Stimulated activated CD4-positive, alpha-beta T cell treated with anti-CD3 and anti-CD28 coated beads, Interleukin-12 subunit alpha, Interleukin-12 subunit beta, amount 100 ng/mL, for 24 hours (primary cell): ENCODE measurements at places on chromosomes 13 and 19.

DNA sequence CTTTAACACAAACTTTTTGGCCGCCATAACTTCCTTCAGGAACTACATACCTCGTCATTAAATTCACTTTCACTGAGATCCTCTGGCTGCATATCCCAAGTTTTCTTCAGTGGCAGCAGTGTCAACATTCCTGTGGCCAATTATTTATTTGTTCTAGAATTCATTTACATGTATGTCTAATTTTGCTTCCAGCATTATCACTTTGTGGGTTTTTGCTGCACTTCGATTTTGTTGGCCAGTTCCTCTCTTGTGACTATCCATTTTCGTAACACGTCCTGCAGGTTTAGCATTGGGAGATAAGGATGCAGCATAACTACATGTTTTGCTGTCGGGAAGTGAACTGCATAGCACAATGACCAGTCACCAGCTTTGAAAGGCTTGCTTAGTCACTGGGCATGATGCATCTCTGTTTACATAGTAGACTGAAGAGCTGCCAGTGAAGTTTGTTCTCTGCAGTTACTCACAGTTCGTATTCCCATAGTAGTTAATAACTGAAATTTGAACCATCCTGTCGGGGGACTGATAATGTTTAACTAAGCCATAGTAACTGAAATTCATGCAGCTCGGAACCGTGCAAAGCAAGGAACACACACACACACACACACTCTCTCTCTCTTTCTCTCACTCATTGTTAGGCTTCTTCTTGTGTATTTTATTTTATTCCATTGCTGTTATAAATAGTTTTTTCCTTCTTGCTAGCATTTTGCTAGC lies 28.3 kb downstream of the ZNF507 start:
- DNase-seq = no peak

- no peak for DNase-seq
Observed at GRCh38 chr13:32938907-32939306, 77.3 kb upstream of the KL start.

GRCh38 chr19:29544656-29545360 lies 19.0 kb downstream of the VSTM2B start:
- no peak for DNase-seq

- DNase-seq = no peak
Observed at GRCh38 chr13:99971576-99972189, at the start of gene ZIC5. Gene ZIC5, minus strand, starts transcription at chr13:99971767. Its CDS starts 164 bp downstream, at chr13:99971603.

- DNase-seq = no peak
Observed at GRCh38 chr13:47121092-47121763, 224.4 kb upstream of the HTR2A start.

DNA sequence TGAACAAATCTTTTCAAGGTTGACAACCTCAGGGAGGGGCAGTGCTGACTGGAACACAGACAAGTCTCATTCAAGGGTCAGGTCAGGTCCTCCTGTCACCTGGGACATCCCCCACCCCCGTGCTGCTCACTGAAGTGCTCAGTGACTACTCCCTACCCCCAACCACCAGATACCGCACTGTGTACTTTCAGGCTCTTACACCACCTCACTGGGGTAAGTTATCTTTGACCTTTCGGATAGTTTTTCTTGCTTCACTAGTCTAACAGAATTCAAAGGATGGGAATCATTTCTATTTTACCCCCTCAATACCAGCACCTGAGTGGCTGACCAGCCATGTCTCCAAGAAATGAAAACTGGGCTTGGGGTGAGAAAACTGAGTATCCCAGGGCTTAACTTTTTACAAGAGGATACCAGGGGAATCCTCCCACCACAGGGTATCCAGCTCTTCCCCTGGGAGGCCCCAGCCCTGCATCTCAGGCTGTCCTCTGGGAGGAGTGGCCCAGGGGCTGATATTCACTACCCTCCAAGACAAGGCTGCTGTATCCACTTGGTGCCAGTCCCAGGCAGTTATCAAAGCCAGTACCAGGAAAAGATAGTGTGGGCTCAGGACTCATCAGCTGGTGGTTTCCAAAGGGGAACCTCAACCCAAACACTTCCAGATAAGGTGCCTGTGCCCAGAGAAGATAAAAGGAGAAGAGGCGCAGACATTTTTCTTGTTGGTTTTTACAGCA lies 2.1 kb downstream of the ZNF563 start:
- DNase-seq = peak; percentile 65

GRCh38 chr13:108352599-108352998 lies 83.1 kb downstream of the TNFSF13B start:
- DNase-seq = no peak

DNA sequence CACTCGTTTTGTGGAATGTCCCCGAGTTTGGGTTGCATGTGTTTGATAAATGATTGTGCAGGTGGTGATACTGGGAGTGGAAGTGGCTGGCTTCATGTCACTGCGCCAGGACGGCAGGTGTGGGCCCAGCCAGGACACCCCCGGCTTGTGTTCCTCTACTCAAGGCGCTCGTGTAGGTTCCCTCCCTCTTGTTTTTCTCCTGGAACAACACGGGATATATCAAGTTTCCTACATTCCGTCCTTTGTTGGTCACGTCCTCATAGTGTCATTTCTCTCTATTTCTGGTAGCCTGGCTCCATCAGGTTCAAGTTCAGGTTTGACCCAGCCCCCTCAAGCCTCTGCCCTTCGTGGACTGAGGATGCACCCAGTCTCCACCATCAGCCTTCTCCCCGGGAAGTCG lies 16.3 kb downstream of the IL17D start:
- DNase-seq = no peak

- DNase-seq = no peak
Observed at GRCh38 chr13:98798849-98799645, 46.6 kb upstream of the SLC15A1 start.

DNA sequence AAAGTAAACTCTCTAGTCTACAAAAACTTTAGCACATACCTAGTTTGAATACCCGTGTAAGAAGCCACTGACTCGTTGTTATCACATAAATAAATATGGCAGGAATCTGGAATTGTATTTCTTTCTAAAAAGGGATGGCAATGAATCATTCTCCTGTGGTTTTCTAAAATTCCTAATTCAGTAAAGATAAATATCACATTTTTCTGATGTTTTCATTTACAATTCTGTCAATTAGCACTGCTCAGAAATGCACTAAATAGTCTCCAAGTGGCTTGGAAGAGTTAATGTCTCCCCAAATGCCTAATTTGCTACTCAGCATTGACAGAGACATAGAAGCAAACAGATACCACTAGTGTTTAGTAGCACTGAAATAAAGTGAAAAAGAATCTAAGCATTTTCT lies 547.7 kb upstream of the SLITRK1 start:
- DNase-seq = no peak

GRCh38 chr13:71979616-71980015 lies 112.6 kb upstream of the DACH1 start:
- no peak for DNase-seq

DNA sequence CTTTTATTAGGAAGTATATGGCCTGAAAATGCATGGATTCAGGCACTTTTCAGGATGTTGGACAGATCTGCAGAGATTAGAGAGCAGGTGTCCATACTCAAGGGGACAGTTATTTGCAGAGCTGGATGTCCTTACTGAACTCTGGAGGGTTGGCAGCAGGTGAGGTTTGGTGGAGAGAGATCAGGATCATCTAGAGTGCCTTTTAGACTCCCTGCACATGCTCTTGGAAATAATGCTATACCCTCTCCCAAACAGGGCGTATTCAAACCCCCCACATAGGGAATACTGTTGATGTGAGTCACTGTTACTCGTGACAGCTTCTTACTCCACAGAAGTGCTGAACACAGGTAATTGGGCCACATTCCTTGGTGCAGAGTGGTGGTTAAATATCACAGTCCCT lies 725.7 kb upstream of the SGCG start:
- DNase-seq = no peak

DNA sequence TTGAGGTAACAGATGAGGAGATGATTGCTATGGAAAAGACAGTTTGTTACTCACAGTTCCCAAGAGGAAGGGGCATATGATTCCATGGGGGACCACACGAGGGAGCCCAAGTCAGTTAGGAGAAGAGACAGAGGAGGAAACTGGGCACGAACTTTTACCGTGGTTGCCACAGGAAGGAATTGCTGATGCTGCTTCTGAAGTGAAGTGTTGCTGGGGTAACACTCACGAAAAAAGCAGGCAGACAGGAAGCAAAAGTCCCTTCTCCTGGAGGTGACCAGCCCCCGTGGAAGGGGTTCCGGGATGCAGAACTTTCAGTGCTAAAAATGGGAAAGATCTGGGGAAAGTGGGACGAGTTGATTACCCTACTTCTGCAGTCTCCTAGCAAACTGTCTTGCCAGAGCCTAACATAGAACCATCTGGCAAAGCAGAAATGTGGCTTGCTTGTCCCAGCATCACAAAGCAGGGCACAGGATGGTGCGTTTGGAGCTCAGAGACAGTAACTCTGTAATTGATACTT lies 35.4 kb upstream of the MAP3K10 start:
- DNase-seq = no peak

DNA sequence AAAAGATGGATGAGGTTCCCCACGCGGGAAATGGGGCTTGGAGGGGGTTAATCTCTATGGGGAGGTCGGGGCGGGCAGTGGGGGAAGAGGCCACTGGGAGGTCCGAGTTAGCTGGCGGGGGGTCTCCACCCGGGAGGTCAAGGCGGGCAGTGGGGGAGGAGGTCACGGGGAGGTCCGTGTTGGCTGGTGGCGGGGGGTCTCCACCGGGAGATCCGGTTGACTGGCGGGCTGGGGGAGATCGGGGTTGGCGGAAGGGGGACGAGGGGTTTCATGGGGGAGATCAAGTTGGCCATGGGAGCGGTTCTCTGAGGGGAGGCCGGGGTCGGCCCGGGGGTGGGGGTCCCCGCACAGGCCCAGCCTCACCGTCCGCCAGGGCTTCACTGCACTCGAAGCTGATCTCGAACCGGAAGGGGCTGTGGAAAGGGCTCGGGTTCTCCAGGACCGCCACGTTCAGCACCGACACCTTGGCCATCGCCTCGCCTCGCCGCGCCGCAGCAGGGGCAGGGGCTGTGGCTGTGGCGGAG lies 342 bp downstream of the ASF1B start:
- no peak for DNase-seq

DNA sequence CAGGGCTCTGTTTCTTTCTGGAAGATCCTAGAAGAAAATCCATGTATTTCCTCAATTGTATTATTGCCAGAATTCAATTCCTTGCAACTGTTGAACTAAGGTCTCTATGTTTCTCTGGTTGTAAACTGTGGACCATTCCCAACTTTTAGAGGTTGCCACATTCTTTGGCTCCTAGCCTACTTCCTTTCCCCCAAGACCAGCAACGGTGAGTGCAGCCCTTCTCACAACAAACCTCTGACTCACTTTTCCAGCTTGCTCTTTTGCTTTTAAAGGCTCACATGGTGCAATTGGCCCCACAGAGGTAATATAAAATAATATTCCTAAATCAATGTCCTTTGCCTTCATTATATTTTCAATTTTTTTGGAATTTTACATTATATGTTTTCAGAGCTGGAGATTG lies 371.3 kb downstream of the SLITRK5 start:
- DNase-seq = no peak

- no peak for DNase-seq
Observed at GRCh38 chr13:36057041-36057440, 74.1 kb downstream of the DCLK1 start.

GRCh38 chr13:90742381-90742780 lies 605.1 kb upstream of the MIR17HG start:
- DNase-seq = no peak

DNA sequence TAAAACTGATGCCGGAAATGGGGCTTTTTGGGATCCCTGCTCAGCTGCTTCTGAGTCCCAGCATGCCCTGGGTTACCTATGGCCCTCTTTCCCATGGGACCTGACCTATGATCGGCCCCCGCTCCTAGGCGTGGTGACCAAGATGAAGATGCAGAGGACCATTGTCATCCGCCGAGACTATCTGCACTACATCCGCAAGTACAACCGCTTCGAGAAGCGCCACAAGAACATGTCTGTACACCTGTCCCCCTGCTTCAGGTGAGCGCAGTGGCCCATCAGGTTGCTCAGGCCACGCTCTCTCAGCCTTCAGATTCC lies 1.5 kb downstream of the RPS11 start:
- DNase-seq = no peak

DNA sequence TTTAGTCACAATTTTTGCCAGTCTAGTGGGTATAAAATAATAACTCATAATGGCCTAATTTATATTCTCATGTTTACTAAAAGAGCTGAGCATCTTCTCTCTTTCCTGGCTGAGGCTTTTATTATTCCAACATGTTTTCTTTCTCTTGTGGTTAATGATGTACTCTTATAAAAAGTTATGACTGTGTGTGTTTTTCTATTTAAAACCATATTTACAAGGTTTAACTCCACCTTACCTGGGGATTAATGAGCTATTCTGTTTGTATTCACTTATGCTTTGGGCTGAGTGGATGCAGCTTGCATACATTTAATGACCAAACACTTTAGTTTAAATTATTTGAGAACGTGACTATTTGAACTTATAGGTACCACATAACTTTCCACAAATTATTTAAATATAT lies 1365.7 kb upstream of the SLC10A2 start:
- no peak for DNase-seq

GRCh38 chr13:75357576-75358289 lies 124.2 kb downstream of the TBC1D4 start:
- peak; percentile 28 for DNase-seq

DNA sequence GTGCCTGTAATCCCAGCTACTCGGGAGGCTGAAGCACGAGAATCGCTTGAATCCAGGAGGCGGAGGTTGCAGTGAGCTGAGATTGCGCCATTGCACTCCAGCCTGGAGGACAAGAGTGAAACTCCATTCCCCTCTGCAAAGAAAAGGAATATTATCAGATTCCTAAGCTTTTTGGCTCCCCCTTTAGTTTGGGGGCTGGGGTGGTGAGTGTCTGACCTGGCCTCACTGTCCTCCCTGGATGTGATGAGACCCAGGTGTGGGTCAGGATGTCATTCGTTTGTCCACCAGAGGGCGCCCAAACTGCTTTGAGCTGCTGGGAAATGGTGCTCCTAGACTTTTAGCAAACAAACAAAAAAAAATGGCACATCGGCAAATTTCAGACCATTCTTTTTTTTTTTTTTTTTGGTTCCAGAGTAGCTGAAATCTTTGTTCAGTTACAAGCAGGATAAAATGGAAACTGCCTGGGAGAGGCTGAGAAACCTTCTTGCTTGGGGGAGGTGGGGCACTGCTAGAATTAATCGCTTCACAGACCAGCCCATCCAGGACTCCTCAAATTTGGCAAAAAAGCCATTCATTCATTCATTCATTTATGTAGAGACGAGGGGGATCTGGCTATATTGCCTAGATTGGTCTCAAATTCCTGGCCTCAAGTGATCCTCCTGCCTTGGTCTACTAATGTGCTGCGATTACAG lies 29.4 kb downstream of the SPC24 start:
- peak; percentile 52 for DNase-seq

DNA sequence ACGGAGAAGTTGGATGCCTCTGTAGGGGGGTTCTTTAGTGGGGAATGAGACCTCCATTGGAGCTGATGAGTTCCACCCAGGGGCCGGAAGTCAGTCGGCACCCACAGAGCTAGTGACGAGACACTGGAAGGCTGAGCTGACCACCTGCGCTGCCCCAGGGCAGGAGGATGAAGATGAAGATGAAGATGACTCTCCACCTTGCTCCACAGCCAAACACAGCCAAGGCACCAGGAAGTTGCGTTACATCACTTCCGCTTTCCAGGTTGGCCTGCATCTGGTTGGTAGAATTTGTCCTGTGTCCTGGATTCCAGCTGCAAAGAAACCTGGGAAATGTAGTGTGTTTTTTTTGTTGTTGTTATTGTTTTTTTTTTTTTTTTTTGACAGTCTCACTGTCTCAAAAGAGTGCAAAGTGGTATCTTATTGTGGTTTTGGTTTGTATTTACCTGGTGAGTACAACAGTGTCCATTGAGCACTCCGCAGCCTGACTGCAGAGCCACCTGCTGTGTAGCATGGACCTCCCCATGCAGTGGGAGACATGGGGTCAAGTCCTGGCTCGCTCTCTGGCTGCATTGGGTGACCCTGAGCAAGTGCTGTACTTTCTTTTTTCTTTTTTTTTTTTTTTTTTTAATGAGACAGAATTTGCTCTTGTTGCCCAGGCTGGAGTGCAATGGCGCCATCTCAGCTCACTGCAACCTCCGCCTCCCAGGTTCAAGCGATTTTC lies 1.9 kb downstream of the TBC1D17 start:
- no peak for DNase-seq
